M059J (cell line): ENCODE measurements at places on chromosomes 4 and X. TPM values are rescaled to one million over a fixed set of nuclear protein-coding genes. Genes with fewer than 3 reads are reported as not detected.

Gene TMEM255A
- 1.9 and 2.6 TPM in 2 replicates for total RNA-seq

Gene F9
- not detected in 2 replicates for total RNA-seq

Gene ACTRT1
- not detected in 2 replicates for total RNA-seq

Gene GAB3
- 6.0 and 15.6 TPM in 2 replicates for total RNA-seq

Gene PLP1
- total RNA-seq, result not detected in 2 replicates

Gene ITGB1BP2
- total RNA-seq, result 2.2 TPM in 1 of 2 replicates, not detected in the other

Gene PRKG2
- 0.76 and 1.1 TPM in 2 replicates for total RNA-seq
